ENCODE measurements at places on chromosomes 7 and 10.

DNA sequence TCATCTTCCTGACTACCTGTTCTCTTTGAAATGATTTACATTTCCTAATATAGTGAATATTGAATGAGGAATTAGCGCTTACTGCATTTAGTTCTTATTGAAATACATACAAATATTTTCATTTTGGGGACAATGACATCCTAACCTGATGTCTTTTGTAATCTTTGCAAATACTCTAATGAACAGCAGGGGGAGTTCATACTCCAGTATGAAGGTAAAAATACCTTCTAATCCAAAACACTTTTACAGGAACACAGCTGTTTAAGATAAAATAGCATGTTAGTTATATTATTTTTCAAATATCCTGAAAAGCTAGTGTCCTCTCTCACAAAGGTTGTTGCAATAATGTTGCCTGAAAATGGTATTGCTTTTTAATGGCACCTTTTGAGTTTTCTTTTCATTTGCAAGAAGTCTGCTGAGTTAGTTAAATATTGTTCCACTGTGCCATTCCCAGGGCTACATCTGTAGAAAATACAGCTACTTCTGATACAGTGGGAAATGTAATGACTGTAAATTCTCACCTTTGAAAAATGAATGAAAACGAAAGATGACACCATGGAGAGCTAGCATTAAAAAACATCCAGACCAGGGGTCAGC lies 400.0 kb downstream of the PHF14 start:
- H3K36me3 ChIP-seq, result no peaks in the 10 kb centered on the region
- no peak for DNase-seq
- H3K4me1 ChIP-seq, result no peaks in the 10 kb centered on the region
- H3K27ac ChIP-seq, result no peak overlapping the region

DNA sequence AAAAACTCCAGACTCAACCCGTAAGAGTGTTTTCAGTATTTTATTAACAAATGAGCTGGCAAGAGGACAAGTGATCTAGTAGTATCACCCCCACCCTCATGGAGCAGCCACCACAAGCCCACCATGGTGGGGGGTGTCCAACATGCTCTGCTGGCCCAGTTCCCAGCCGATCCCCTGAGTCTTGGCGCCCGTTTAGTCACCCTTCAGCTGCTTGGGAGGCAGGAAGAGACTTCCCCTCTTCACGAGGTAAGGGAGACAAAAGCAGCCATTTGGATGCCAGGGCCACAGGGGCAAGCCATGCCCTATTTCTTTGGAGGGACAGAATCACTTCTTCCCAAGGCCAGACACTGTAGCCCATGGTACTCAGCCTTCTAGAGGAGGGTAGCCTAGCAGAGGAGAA lies 54.1 kb downstream of the NOD1 start:
- H3K36me3 ChIP-seq, result peaks cover 29% of the 10 kb centered on the region
- no peaks in the 10 kb centered on the region for H3K27me3 ChIP-seq
- no peak for DNase-seq
- no peaks in the 10 kb centered on the region for H3K4me1 ChIP-seq
- no peak overlapping the region for H3K27ac ChIP-seq
- no peak overlapping the region for H3K4me3 ChIP-seq

DNA sequence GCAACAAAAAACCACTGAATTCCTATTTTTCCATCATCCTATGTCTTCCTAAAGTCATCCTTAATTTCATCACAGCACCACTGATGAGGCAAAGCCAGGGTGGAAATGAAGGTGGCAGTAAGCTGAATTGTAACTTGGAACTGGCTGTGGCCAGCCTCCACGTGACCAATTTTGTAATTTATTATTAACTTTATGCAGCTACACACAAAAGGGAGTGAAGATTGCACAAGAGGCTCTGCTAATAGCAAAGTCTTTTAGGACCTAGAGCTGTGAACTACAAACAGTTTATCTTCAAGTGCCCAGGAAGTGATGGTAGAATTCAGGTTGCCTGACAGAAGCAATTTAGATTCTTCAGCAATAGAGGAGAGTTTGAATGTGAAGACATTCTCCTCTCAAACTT lies 176.4 kb downstream of the CCDC71L start:
- H3K36me3 ChIP-seq, result no peaks in the 10 kb centered on the region
- no peak overlapping the region for H3K4me3 ChIP-seq
- H3K27me3 ChIP-seq, result no peaks in the 10 kb centered on the region

- no peak for DNase-seq
- H3K4me3 ChIP-seq, result no peak overlapping the region
- H3K4me1 ChIP-seq, result peaks cover 7% of the 10 kb centered on the region
- H3K36me3 ChIP-seq, result no peaks in the 10 kb centered on the region
Observed at GRCh38 chr7:51307651-51308210, 8.9 kb downstream of the COBL start.

DNA sequence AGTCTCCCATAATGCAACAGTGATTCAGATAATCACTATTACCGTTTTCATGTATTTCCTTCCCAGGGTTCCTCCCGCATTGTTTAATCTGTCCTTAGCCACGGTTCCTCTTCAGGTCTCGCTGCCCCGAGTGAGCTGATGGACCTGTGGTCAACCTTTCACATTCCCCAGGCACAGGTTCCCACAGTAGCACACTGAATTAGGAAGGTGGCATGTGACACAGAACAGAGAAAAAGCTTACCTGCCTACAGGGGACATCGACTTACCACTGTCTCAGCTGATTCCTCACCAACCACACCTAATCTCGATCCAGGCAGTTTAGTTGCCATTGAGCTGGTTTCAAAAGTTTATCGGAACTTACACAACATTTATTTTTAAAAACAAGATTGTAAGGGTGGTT lies 72.2 kb downstream of the MTURN start:
- H3K27ac ChIP-seq, result no peak overlapping the region
- H3K36me3 ChIP-seq, result no peaks in the 10 kb centered on the region
- no peak for DNase-seq

DNA sequence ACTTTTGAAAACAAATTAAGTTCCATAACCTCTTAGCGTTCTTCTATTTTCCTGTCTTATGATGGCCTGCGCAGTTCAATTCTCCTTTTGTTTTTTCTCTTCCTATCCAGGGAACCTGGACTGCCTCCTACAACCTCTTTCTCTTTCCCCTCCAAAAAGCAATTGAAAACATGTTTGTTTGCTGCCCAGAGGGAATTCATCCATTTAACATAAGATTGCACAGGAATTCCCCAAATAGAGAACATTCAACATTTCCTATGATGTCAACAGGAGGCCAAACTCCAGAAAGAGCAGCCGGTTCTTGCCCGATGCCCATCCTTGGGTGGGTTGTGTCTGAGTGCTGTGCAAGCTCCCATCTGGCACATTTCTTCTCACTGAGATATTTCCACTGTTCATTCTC lies 94.2 kb upstream of the NRP1 start:
- H3K27me3 ChIP-seq, result no peaks in the 10 kb centered on the region
- H3K4me1 ChIP-seq, result no peaks in the 10 kb centered on the region
- no peak overlapping the region for H3K27ac ChIP-seq
- no peak for DNase-seq

DNA sequence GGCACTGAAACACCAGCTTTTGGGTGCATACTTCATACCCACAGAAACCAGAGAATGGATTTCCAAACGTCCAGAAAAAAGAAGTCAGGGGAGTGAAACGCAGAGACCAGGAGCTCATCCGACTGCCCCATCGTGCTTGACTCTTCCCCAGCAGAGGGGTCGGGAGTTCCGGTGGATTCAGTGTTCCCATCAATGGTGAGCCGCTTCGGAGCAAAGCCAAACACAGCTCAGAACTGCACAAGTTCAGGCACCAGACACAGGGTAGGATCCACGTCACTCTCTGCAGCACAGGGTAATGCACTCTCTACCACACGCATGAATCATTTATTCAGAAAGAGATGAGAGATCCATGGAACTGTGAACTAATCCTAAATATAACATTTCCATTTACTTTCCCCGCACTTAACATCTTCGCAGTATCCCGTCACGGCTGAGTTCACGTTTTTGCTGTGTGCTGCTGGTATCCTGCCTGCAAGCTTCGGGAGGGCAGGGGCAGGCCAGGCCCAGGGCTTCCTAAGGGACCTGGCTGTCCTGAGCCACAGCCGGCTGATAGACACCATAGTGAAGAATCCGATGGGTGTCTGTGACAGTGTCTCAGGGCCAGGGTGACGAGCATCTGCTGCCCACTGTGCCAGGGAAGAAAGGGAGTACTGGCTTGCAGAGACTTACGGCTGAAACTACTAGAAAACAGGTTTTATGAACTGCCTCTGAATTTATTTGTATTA lies 545.3 kb downstream of the PTPRN2 start:
- no peaks in the 10 kb centered on the region for H3K4me1 ChIP-seq
- H3K27me3 ChIP-seq, result no peaks in the 10 kb centered on the region
- no peak overlapping the region for H3K4me3 ChIP-seq
- DNase-seq, result no peak
- no peak overlapping the region for H3K27ac ChIP-seq

DNA sequence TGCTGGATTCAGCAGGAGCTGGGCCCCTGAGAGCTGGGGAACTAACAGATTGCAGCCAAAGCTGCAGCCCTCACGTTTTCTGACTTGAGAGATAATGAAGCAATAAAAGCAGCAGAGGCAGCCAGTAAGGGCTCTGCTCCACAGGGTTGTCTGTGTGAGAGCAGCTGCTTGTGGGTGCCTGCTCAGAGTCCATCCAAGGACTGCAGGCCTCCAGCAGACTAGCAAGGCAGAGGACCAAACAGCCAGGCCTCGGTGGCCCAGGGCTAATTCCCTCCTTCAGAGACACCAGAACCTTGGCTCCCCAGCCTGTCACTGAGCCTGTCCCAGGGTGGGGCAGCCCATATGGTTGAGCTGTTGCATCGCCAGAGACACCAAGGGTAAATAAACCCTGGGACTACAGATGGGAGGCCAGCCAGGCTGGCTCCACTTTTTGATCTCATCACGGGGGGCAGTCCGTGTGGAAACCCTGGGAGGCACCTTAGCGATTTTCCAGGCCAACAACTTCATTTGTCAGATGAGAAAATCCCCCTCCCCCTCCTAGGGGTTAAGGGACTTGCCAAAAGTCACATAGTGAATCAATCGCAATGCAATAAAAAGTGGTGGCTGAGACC lies 229.2 kb downstream of the WDR11 start:
- no peak for DNase-seq
- peaks cover 9% of the 10 kb centered on the region for H3K4me1 ChIP-seq
- no peaks in the 10 kb centered on the region for H3K27me3 ChIP-seq
- H3K4me3 ChIP-seq, result no peak overlapping the region

DNA sequence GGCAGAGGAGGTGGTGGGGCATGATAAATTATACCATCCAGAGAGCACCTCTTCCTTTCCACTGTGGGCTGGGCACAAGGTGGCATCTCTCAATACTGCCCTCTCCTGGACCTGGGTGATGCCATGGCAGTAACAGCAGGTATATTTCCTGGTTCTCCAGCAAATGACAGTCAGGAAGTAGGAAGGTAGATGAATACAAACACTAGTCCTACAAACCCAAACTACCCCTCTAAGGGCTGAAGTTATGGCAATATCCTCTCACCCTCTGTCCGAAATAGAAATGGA lies 1004.9 kb downstream of the KCNMA1 start:
- H3K27ac ChIP-seq, result no peak overlapping the region
- H3K27me3 ChIP-seq, result no peaks in the 10 kb centered on the region
- no peaks in the 10 kb centered on the region for H3K4me1 ChIP-seq
- H3K4me3 ChIP-seq, result no peak overlapping the region
- no peaks in the 10 kb centered on the region for H3K36me3 ChIP-seq
- peak; percentile 28 for DNase-seq

GRCh38 chr7:112154690-112155089 lies 51.5 kb downstream of the DOCK4 start:
- no peak overlapping the region for H3K4me3 ChIP-seq
- H3K27me3 ChIP-seq, result no peaks in the 10 kb centered on the region
- H3K27ac ChIP-seq, result no peak overlapping the region
- no peaks in the 10 kb centered on the region for H3K36me3 ChIP-seq
- peaks cover 44% of the 10 kb centered on the region for H3K4me1 ChIP-seq
- no peak for DNase-seq

GRCh38 chr7:17075601-17076255 lies 193.9 kb upstream of the AGR3 start:
- no peak overlapping the region for H3K27ac ChIP-seq
- no peak overlapping the region for H3K4me3 ChIP-seq
- H3K36me3 ChIP-seq, result no peaks in the 10 kb centered on the region
